ENCODE measurements at places on chromosomes 2 and 18.

GRCh38 chr2:242038928-242039341 is 169.4 kb downstream of the RTP5 start:
- DNase-seq, result no peak

- no peak for DNase-seq
These were observed 69.9 kb downstream of the RHOB start for GRCh38 chr2:20516646-20517341.

GRCh38 chr2:23053601-23054000 is 331.4 kb upstream of the KLHL29 start:
- no peak for DNase-seq

DNA sequence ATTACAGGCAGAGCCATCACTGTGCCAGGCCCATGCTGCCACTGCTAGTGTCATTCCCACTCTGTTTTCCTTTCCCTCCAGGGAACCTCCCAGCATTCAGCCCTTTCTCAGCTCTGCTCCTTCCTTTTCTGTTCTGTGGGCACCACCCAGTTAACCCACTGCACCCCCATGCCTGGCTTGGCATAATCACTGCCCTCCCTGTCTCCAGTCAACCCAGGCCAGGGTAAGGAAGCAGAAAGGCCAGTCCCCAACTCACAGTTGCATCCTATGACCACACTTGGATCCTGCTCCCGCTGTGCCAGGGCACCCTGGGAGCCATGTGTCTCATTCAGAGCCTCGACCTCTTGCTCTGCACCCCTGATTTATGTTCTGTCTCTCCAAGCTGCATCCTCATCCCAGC is 32.2 kb downstream of the DPYSL5 start:
- DNase-seq, result no peak

GRCh38 chr2:215528555-215528954 is 92.7 kb upstream of the FN1 start:
- DNase-seq, result peak; percentile 88

DNA sequence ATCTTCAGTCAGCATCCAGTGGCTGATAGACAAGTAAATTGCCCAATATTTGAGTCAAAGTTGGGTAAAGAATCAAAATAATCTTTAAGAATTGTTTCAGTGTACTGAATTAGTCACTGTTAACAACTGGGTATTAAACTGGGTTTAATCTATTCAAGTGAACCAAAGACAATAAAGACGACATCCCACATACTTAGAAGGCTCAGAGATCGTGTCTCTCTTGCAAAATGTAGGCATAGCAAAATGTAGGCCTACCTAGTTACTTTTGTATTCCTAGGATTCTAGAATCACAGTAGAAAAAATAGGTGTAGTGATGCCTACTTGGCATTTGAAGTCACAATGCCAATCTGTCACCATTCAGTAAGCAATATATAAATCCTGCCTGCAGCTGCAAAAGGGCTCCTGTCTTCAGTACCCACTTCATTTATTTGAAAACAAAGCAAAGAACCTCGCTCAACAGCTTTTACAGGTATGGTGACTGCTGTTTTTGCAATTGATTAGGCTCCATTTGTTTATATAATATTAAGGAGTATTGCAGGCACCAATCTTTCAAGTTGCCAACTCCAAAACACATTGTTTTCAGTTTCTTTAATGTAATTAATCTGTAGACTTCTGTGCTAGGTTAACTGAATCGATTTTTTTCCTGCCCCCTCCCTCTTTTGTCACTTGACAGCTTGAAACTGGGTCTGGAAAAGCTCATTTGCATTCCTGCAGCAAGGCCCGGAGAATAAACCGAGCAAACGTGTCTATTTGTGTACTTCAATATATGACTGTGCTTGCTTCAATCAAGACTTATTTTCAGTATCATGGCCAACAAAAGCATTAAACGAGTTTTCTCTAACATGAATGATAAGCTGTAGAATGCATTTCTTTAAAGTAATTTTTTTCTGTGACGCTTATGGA is 1074.9 kb downstream of the TDRD15 start:
- no peak for DNase-seq

DNA sequence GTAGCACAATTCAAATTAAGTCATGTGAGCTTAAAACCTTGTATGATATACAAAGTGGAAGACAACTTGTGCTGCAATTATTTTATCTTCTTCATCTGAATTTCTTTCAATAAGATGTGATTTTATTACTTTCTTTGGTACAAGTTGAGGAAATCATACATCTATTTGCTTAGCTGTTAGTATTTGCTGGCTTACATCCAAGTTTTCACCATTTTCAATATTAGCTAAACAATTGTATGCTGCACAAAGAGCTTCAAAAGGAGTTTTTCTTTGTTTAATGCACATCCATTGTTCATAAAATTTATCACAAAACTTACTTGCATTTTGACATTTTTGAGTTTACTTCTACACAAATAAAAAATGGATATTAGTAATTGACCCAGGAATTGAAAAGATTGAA is 40.9 kb downstream of the SCN9A start:
- peak; percentile 10 for DNase-seq

GRCh38 chr2:63268946-63269345 is 218.3 kb downstream of the OTX1 start:
- no peak for DNase-seq

DNA sequence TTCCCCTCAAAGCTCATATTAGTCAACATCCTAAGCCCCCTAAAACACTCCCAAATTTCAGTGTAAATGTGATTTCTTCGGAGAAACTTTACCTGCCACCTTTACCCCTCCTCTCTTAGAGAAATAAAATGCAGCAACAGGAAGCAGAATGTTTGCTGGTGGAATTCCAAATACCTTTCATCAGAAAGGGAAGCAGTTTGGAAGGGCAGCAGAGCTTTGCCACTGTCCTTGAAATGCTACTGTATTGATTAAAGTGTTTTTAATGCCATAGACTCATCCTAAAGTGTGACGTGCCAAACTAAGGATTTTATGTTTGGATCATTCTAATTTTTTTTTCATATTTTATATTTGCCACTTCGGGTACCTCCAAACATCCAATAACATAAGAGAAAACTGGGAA is 480.1 kb downstream of the NRXN1 start:
- DNase-seq, result no peak

GRCh38 chr2:27809761-27810241 is 38.3 kb downstream of the MRPL33 start:
- DNase-seq, result peak; percentile 90

DNA sequence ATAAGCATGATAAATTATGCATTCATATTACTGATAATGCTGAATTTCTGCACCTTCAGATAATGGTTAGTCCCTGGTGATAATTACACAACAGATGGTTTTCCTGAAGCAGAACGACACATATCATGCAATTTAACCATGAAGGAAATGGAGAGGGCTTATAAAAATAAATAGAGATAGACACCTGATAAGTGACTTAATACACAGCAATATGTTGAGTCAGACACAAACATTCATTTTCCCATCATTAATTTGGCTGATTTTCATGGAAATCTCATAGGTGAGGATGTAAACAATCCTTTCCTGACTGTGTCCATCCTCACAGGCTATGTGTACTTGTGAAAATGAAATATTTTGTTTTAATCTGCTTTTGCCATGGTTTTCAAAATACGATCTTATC is 36.9 kb upstream of the DSEL start:
- no peak for DNase-seq

DNA sequence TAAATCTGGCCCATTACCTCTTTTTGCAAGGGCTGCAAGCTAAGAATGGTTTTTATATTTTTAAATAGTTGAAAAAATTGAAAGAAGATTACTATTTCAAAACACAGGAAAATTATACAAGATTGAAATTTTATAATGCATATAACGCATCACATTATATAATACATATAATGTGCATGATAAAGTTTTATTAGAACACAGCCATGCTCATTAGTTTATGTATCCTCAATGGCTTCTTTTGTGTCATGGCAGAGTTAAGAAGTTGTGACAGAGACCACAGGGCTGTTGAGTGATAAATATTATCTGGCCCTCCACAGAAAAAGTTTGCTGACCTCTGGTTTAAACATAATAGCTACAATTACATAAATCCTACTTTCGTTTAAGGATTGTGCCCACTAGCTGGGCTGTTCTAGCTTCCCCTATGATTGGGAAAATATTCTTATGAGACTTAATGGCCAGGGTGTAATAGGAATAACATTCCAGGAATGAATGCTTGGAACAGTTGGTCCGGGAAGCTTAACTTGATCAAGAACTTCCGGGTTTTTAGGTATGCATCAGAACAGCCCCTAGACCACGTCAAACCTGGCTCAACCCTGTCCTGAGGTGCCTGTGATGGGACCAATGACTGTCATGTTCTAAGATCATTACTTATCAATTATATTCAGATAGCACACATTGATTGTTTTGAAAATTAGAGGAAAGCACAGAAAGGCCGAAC is 98.7 kb upstream of the LPIN2 start:
- no peak for DNase-seq

GRCh38 chr2:219277703-219278654 is 1.2 kb upstream of the DNAJB2 start:
- peak; percentile 80 for DNase-seq

- no peak for DNase-seq
These were observed 23.6 kb downstream of the IL1R2 start for GRCh38 chr2:102015399-102015798.

GRCh38 chr2:37829202-37829601 is 95.9 kb upstream of the RMDN2 start:
- DNase-seq, result peak; percentile 80

DNA sequence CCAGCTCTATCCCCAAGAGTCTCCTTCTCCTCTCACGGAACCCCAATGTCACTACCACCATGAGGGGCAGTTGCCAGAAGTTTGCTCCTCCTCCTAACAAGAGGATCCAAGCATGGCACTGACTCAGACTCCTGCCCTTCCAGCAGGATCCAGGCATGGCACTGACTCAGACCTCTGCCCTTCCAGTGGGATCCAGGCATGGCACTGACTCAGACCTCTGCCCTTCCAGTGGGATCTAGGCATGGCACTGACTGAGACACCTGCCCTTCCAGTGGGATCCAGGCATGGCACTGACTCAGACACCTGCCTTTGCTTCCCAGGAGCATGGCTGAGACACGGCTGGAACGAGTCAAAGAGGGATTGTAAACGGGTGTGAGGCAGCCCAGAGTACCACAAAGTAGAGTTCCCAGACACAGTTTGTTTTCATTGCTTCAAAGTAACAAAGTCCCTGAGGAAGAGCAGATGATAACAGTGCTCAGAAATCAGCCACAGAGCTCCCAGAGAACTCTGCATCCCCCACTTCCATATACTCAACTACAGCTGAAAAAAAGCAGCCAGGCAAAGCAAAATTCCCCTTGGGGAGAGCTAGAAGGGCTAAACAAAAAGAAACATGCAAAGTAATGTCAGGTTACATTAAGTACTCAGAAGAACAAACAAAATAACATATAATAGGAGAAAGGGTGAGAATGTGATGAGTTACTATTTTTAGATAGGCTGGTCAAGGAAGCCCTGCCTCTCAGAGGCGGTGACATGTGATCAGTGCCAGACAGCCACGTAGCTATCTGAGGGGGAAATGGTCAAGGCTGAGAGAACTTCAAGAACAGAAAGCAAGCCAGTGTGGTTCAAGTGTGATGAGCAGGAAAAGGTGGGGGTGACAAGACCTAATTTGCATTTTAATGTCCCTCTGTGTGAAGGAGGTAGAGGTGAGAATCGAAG is 3.0 kb downstream of the BUB1 start:
- peak; percentile 67 for DNase-seq
